ENCODE measurements at places on chromosomes 2 and 18.

GRCh38 chr18:55781481-55781957, 193.5 kb upstream of the TCF4 start:
- DNase-seq: peak; percentile 46

DNA sequence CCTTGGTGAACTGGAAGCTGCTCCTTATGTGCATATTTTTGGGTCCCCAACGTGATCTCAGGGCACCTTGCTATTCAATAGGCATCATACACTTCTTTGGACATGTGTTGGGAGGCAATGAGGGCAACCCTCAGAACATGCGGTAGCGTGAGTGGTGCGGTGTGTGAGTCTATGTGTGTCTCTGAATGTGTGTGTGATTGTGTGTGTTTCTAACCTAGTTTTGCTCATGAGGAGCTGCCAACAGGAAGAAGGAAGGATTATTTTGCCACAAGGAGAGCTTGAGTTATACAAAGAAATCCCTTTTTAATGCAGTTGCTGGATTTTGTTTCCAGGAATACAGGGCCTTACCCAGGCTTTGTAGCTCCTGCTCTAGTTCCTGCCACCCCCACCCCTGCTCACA, 75.8 kb upstream of the ITGA6 start:
- DNase-seq: no peak

GRCh38 chr2:235480614-235481013, 13.2 kb upstream of the AGAP1 start:
- no peak for DNase-seq

GRCh38 chr18:32380559-32380958, 90.1 kb downstream of the GAREM1 start:
- no peak for DNase-seq

GRCh38 chr2:215316336-215316735, 4.5 kb downstream of the ATIC start:
- no peak for DNase-seq

GRCh38 chr2:54476852-54477251, 20.7 kb downstream of the SPTBN1 start:
- no peak for DNase-seq

DNA sequence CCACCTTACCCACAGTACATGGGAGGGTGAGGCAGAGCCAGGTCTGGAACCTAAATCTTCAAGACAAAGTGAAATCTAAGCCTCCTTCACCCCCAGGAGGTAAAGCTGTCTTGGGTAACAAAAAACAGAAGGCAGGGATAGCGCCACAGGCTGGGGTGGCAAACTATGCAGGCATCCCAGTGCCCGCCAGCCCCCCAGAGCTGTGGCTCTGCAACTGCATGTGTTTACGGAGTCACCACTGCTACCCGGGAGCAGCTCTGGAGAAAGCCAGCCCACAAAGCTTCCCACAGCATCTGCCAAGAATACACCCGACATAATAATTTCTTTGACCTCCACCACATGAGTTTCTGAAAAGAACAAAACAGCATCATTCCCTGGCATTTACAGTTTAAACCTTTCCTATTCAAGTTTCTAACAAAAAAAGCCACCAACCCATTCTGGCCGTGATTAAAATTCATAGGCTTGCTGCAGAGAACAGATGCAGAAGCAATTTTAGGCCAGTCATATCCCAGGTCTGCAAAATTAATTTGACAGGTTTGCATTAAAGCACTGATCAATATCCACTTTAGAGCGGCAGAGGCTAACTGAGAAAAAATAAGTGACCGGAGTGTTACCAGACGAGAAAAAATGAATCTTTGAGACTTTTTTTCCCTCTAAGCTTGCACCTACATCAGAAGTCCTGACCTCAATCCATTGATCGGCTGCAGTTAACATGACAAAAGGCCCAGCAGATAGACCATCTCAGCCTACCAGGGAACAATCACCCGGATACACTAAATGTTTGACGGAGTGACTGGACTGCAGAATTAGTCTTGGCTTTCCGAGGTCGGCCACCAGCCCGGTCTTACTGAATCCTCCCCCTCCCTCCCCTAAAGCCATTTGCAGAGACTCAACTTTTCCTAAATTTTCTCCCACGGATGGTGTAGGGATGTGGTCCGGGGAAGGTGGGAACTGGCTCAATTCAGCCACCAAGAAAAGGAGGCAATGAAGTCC, 309.6 kb upstream of the SKOR2 start:
- DNase-seq: no peak

GRCh38 chr2:172865422-172865821, 129.8 kb downstream of the RAPGEF4 start:
- DNase-seq: no peak

Measured in nephron progenitor cell (in vitro differentiated cells).